Fibroblast of mammary gland (primary cell): ENCODE measurements at places on chromosomes 3 and 15.

DNA sequence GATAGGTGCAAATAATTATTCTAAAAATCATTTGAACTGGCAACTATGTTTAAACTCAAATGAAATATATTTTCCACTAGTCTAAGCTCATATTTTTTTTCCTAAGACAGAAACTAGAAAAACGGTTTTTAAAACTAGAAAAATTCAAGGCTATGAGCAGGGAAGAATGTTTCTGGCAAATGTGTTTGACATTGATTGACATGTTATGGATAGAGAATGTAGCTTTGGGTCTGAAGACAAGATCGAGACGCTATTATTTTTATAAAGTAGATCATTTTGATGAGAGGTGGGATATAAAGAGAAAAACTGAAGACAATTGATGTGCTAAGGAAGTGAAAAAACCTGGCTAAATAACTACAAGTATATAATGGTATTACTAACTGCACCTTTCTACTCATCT is 415.2 kb downstream of the GABRB3 start:
- no peak for DNase-seq

DNA sequence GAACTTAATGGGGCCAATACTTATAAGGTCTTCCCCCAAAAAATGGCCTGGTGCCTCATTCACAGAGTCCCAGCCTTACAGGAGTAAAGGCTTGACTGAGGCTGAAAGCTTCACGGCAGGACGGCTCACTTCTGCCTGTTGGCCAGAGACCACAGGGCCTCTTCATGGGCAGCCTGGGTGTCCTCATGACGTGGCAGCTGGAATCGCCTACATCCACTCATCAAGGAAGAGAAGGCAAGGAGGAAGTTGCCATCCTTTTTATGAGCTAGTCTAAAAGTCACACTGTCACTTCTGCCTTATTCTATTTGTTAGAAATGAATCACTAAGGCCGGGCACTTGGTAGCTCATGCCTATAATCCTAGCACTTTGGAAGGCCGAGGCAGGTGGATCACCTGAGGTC is 89.3 kb upstream of the DGKG start:
- peak; percentile 49 for DNase-seq

DNA sequence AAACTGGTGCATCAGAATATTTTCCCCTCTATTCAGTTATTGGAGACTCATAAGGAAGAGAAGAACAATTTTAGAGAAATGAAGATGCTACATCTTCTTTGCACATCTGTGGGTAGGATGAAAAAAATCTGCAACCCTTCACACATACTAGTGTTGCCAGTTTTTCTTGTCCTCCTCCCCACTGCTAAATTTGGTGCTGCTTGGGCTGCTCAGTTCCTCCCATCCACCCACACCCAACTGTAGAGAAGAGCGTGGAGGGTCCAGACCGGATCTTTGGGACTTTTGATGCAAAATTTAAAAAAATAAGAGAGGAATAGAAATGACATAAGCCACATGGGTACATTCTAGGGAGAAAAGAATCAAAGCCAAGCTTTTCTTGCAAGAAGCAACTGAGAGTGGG is 8.7 kb upstream of the RASA2 start:
- DNase-seq, result no peak

- no peak for DNase-seq
These were observed 6.6 kb downstream of the SPCS1 start for GRCh38 chr3:52712291-52713212.

DNA sequence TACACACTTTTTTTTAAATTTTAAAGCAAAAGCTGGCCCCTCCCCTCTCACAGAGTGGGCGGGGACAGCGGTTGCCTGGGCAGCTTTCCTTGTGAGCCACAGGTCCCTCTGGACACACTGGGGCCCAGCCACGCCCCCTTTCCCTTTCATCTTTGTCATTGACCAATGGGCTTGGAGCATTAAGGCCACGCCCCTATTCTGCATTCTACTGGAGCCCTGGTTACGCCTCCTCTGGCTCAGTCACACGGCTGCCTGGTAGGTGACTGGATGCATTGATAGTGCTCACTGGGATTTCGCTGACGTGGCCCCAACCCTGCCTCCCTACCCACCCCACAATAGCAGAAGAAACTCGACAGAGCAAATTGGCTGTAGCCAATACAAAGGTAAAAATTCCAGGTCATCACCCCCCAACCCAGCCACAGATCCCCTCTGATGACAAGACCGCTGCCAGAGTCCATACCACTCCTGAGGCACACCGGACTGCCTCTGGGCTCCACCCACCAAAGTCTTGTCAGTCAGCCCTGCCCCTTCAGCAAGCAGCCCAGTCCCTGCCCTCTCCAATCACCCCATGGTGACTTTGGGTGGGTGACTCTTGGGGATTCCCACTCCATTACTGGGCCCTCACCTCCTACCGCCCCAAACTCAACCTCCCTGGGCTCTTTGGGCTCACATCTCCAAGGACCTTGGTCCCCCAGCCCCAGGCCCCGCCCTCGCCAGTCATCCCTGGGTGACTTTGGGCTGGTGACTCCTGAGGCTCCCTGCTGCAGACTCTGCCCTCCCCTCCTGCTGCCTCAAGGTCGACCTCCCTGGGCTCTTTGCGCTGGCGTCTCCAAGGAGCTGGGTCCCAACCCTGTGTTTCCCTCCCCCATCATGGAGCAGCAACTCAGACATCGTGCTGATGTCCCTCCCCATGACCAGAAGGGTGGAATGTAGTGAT is 112.2 kb upstream of the FAN1 start:
- peak; percentile 31 for DNase-seq

- DNase-seq, result peak; percentile 6
These were observed 34.0 kb downstream of the DZIP3 start for GRCh38 chr3:108623504-108623903.

DNA sequence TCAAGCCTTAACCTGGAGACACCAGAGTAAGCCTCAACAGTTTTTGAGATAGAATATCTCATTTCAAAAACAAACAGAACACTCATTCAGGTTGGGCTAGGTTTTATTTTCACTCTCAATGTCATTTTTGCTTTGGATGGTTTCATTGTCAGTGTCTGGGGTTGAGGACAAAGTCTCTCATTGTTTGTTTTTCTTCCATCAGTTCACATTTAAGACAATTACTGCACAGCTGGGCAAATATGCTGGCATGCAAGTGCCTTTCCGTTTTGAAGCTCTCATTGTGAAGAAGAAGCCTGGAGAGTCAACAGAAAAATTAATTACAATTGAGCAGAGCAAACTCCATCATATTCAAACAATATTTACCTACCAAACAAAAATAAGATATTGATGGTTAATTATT is 1050.0 kb downstream of the TBL1XR1 start:
- no peak for DNase-seq

DNA sequence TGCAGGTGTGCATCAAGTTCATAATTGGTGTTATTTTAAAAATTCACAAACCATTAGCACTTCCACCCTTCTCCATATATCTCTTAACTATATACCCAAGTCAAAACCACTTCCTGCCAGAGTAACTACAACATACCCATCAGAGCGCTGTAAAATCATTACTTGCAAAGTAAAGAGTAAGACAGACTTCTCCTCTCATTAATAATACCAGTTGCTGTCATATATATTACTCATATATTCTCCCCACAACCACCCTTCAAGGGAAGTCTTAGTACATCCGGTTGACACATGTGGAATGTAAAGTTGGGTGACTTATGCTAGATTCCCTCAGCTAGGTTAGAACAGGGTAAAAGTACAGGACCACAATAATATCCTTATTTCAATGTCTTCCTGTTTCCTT is 5.6 kb downstream of the TERC start:
- DNase-seq, result peak; percentile 52

- peak; percentile 64 for DNase-seq
These were observed 224.6 kb downstream of the VPS13C start for GRCh38 chr15:61835496-61836106.

DNA sequence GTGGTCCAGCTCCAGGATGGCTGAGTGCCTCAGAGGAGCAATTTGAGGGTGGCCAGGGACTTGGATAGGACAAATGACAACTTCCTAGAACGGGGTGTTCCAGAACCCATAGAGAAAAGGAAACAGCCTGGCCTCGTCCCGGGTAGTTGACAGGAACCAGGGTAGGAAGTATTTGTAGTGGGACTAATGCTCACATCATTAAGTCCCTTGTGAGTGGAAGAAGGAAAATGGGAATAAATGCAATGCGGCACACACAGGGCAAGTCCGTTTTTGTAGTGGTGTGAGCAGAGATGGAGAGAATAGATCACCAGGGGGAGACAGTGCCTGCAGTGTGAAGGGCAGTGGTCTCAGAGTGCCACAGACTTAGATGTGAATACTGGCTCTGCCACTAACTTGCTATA is 19.6 kb downstream of the TIMP4 start:
- DNase-seq, result peak; percentile 82

- DNase-seq, result no peak
These were observed 121.2 kb downstream of the MECOM start for GRCh38 chr3:169542331-169542751.

DNA sequence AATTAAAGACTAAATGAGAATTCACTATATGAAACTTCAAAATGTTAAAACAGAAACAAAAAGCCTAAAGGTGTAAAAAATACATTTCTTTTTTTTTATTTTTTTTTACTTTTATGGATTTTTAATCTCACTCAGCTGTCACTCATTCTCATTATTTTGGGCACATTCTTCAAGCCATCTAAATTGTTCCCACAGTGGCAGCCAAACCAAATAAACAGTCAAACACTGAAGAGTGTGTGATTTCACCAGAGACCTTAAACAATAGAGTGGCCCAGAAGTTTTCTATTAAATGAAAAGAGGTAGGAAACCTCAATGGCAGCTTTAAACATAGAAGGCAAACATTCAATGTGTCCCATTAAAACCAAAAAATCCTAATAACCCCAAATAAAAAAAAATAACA is 616.1 kb downstream of the OTOL1 start:
- DNase-seq, result no peak

DNA sequence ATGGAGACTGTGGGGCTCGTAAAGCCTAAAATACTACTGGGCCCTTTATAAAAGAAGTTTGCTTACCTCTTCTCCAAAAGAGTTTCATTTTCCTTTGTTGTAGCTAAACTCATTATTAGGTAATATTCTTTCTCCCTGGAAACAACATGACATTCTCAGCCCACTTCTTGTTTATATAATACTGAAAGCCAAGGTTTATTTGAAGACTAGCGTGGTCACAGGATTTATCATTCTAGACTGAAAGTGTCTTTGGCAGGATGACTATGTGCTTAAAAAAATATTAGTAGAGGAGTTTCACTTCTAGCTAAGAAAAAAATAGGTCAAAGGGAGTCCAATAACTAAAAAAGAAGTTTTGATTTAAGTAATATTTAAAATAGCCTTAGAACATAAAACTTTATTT is 1085.2 kb upstream of the CADM2 start:
- DNase-seq, result no peak
